ENCODE measurements at places on chromosomes 3 and 15.
A peak's percentile ranks its signal among the peaks of the same experiment; 100 is the strongest.

DNA sequence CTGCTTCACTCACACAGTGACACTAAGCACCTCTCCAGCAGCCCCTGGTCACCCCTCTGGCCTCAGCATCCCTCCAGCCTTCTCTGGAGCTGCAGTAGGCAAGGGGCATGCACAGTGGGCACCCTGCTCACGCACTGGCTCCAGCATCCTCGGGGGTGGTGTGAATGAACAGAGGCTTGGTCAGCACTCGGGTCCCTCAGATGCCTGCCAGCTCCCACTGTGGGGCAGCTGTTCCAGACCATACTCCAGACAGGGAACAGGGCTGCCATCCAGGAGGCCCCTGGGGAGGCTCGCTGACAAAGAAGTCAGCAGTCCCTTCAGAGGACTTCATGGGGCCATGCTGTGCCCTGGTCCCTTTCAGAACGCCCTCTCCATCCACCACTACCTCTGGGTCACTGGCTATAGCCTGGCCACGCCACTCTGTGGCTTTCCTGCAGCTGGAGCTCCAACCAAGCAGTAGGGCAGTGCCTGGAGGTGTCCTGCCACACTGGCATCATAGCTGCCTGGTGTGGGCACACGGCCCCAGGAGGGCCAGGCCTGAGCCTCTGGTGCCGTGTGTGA, 26.3 kb downstream of the ALS2CL start:
- no peak for DNase-seq

DNA sequence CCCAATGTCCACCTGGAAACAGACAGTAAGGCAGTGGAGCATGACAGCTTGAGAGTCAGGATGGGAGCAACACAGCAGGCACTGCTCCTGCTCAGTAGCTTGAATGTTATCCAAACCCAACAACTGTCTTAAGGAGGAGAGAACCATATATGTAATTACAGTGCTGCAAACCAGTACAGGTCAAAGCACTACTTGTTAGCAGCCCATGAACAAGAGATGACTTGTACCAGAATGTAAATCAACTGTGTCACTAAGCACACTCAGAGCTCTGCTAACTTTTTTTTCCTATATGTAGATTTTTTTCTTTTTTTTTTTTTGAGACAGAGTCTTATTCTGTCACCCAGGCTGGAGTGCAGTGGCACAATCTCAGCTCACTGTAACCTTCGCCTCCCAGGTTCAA, 87.1 kb downstream of the ANO10 start:
- DNase-seq: no peak

- no peak for DNase-seq
Measured at GRCh38 chr3:24145981-24146822, 201.1 kb downstream of the NR1D2 start.

DNA sequence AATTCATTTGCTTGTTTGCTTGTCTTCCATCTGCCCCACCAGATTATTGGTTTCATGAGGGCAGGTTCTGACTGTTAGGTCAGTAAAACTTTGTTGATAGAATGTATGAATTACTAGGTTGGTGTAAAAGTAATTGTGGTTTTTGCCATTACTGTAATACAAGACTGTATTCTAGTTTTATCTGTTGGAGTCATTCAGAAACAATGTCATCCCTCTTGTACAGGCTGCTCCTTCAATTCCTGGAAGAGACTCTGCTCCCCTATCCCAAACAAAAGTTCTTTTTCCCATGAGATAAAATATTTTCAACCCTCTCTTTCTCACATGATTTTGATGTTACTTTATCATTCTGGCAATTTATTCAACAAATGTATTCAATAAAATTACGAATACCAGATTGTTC, 115.0 kb downstream of the CHST2 start:
- DNase-seq: no peak

DNA sequence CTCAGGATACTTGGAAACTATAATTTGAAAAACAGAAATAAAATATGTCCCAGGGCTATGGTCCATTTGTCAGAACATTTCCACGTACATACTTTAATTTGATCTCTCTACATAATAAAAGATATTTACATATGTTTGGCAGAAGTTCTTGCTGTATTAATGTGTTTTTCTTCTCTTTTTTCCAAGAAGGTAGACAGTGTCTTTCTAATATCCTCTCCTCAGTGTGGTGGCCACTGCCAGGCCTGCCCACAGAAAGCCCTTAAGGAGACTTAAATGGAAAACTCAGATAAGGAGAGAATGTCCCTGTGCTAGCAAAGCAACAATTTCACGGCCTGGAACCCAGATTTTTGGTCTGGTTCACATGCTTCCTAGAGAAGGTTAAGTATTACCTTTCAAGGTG, 76.5 kb upstream of the ARHGEF26 start:
- DNase-seq: no peak

DNA sequence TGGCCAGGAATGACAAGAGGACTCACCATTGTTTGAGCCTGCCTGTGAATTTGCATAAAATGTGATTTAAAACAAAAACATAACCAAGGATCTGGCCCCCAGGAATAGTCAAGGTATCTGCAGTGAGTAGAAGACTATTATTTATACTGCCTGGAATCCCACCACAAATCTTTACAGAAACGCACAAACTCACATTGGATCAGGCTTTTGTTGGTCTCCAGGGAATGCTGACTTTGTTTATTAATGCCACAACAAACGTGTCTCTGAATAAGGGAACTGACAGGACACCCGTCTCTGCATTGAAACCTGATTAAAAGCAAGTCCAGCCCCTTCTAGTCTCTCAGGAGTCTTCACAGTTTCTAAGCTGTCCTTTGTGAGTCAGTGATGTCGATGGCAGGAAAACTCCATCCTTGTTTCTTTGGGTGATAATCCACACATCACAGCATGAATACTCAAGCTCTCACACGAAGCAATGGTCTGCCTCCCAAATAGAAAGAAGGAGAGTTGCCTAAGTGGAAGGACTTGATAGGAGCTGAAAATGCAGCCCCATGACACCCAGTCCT, 37.7 kb downstream of the CLDN18 start:
- no peak for DNase-seq

DNA sequence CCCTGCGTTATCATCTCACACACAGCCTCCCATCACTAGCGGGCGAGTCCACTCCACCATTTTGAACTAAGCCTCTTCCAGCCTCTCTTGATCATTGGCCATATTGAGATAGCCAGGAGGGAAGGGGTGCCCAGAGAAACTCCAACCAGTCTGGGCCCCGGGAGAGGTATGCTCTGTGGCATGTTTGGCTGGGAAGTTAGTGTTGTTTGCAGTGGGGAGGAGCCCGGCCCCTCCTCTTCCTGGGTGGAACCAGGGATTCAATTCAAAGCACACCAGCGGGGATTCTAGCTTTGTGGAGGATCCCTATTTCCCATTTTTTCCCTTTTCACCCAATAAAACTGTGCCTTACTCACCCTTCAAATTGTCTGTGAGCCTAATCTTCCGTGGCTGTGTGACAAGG, 71.8 kb downstream of the GBE1 start:
- DNase-seq: no peak

DNA sequence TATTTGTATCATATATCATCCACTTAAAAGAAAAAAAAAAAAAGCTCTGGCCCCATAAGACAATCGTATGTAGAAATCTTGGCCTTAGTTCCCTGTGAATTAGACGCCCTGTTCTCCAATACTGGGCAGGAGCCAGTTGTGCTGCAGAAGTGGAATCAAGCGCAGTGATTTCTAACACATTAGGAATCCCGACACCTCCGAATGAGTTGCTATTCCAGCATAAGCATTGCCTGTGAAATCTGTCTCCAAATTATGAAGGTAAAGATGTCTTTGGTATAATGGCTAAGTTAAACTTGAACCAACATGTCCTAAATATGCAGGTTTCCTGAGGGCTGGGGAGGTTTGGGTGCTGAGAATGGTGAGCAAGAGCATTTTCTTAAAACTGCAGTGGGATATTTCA, 199.4 kb upstream of the ARRDC4 start:
- no peak for DNase-seq

- no peak for DNase-seq
Measured at GRCh38 chr15:69813881-69814280, 283.8 kb downstream of the TLE3 start.

- DNase-seq: no peak
Measured at GRCh38 chr3:143812481-143812880, 35.8 kb downstream of the SLC9A9 start.

- DNase-seq: no peak
Measured at GRCh38 chr3:65439641-65440284, 599.0 kb downstream of the MAGI1 start.

- DNase-seq: no peak
Measured at GRCh38 chr3:116920826-116921610, 211.4 kb downstream of the TUSC7 start.

DNA sequence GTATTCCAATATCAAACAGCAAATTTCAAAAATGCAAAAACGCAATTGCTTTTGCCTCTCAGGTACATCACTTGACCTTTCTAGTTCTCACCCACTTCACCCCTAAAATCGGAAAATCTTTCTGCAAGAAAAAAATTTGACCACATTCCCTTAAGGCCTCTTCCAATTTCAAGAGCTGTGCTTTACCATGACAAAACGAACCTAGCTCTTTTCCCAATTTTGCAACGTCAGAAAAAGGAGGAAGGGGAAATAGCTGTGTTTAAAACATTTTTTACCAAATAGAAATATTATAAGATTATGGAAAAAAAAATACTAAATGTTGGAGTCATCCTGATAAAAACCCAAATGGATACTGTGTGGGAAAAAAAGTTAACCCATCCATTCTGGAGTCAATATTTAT, 1.1 kb upstream of the NR2C2 start:
- DNase-seq: no peak

- DNase-seq: no peak
Measured at GRCh38 chr3:139928708-139929505, 6.1 kb upstream of the CLSTN2 start.

GRCh38 chr3:124032311-124032880, 40.5 kb upstream of the ROPN1 start:
- no peak for DNase-seq

GRCh38 chr15:71975816-71976150, 142.2 kb downstream of the MYO9A start:
- no peak for DNase-seq

DNA sequence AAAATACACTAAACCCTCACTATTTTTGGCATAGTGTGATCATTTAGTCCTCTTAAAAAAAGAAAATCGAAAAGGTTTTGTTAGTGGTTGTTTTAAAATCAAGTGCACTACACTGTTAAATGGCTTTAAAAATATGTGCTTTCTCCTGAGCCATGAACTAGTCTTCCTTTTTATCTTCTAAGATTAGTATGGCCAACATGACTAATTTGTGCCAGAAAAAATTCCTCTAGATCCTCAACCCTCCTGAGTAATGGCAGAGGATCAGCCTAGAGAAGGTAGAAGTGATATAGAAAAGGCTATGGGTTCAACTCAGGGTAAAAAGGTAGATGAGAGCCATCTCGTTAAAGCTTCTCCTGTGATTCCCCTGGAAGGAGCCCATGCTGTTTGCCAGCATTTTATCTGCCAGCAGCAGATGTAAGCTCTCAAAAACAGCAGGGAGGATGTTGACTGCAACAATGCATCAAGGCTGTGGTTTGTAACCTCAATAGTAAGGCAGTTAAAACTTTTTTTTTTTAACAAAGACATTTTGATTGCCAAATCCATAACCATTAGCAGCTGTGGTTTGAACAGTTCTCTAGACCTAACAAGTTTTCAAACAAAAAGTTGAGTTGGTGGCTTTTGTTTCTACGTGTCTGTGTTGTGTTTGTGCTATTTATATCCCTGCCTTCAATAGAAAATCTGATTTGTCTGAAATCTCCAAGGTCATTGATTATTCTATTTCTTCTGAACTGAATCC, 30.2 kb upstream of the ZNF609 start:
- DNase-seq: peak; percentile 50

GRCh38 chr15:75156326-75157215, 45.1 kb upstream of the C15orf39 start:
- DNase-seq: no peak

GRCh38 chr15:48645558-48646330, at the start of gene FBN1:
TSS of gene FBN1 (minus strand) at chr15:48645709. CDS start at chr15:48644769, 940 bp downstream.
- DNase-seq: peak; percentile 39

GRCh38 chr3:32381922-32382321, 9.7 kb upstream of the CMTM7 start:
- DNase-seq: no peak

- DNase-seq: no peak
Measured at GRCh38 chr15:40548610-40549009, 16.2 kb downstream of the CCDC32 start.

DNA sequence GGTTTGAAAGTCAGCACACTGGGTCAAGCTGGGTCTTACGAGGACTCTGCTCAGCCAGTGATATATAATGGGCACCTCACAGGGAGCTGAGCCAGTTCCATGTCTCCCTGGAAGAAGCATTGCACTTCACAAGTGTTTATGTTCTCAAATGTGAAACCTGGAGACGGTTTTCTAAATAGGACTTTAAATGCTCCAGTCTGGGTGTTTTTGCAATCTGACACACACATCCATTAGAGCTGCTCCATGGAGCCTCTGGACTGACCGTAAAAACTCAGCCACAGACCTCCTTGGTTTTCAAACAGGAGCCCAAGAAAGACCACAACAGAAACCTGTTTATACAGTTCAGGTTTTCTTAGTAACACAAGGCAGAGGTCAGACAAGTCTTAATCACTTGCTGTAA, 201.3 kb upstream of the LRIG1 start:
- no peak for DNase-seq

DNA sequence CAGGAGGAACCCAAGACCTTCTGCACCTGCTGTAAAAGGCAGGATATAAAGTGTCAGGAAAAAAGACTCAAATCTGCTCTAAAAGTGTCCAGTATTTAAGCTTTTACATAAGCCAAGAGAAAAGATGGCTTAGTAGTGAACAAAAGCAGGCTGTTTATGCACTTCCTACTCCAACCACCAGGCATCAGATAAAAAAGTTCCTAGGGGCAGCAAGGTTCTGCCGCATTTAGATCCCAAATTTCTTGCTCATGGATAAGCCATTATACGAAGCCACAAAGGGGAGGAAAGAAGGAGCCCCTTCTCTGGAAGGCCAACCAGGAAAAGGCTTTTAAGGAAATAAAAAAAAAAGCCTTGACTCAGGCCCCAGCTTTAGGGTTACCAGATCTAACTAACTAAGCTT, 10.6 kb upstream of the SLC9C1 start:
- no peak for DNase-seq

DNA sequence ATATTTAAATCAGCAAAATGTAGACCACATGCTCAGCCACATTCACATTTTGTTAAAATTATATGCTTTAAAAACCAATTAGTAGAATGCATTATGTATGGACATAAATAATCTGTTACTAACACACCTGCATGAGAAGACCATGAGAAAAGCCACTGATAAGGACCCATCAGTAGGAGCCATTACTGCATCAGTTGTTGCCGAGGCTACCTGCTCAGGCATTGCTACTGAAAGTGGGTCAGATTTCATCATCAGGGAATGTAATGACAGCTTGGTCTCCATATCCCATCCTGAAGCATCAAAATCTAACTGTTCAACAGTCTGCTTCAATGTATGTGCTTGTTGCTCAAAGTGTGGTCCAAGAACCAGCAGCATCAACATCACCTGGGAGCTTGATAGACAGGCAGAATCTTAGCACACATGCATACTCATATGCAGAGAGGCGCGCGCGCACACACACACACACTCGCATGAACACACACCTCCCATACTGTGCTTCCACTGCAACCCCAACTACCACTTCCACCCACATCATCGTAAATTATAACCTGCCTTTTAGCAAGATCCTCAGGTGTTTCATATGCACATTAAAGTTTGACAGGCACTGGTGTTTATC, 72.4 kb upstream of the FOXB1 start:
- no peak for DNase-seq

Data from activated naive CD4-positive, alpha-beta T cell treated with anti-CD3 and anti-CD28 coated beads for 36 hours (primary cell).